ENCODE measurements at places on chromosomes 6 and 20. TPM values are rescaled to one million over a fixed set of nuclear protein-coding genes. Genes with fewer than 3 reads are reported as not detected.
A peak's percentile ranks its signal among the peaks of the same experiment; 100 is the strongest.

The DSE gene
- 59.1 TPM for total RNA-seq

The E2F1 gene
- 3.4 TPM for total RNA-seq

The LAMA4 gene
- 317 TPM for total RNA-seq

GRCh38 chr6:30544666-30545272, 11.5 kb downstream of the GNL1 start:
- peak; percentile 86 for DNase-seq

GRCh38 chr6:126204598-126204997, 135.3 kb upstream of the CENPW start:
- no peak for DNase-seq

DNA sequence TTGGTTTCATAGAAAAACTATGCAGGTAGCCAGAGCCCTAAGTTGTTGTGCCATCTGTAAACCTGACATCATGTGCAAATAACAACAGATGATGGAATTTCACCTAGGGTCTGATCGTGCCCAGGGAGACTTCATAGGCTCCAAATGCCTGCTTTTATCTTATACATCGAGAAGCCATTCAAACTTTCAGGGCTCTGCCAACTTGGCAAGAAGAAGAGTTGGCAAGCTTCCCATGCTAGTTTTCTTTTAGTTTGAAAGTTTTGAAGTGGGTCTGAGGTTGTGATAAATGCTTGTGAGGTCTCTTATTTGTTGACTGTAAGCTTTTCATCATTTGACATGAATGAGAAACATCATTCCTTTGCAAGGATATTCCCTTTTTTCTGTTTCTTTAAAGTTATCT, 175.4 kb upstream of the FLRT3 start:
- peak; percentile 39 for DNase-seq

DNA sequence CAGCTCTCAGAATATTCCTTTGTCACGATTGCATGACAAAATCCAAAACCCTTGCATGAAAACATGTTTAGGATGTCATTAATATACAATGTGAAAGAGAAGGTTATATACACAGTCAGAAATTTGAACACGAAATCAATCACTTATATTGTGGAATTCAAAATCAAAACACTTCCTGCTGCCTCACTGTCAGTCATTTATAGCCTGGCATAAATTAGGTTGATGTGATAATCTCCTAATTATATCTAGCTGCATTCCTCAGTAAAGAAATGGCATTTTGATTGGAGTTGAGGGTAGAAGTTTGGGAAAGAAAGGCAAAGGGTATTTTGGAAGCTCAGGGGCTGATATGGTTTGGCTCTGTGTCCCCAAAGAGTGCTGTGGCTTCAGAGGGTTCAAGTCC, 24.1 kb upstream of the BEND6 start:
- no peak for DNase-seq

GRCh38 chr6:16305246-16305725, 66.9 kb downstream of the GMPR start:
- DNase-seq, result no peak

- no peak for DNase-seq
Measured at GRCh38 chr6:55897346-55897745, 22.0 kb upstream of the BMP5 start.

Measured in spinal cord (tissue), 10 donors.